ENCODE measurements at places on chromosomes 6 and 20. TPM values are rescaled to one million over a fixed set of nuclear protein-coding genes. Genes with fewer than 3 reads are reported as not detected.

Gene FRK
- total RNA-seq: 0.85 TPM

Gene OPRM1
- total RNA-seq: not detected

Gene TP53TG5
- total RNA-seq: not detected

Gene FAM210B
- 31.4 TPM for total RNA-seq

Gene DDRGK1
- total RNA-seq: 41.2 TPM

Gene MCHR2
- not detected for total RNA-seq

Gene MYLK4
- total RNA-seq: 0.28 TPM

Gene SPATS1
- not detected for total RNA-seq

Gene KCNQ2
- total RNA-seq: 0.19 TPM

Gene MOXD1
- 135 TPM for total RNA-seq

Gene FNDC11
- total RNA-seq: 0.19 TPM

Gene EPB41L1
- 11.1 TPM for total RNA-seq

Gene OR2J3
- not detected for total RNA-seq

Gene ERVFRD-1
- not detected for total RNA-seq

Gene FBXL4
- 22.0 TPM for total RNA-seq
